Subcutaneous adipose tissue (tissue), 4 donors: ENCODE measurements at places on chromosomes 12 and 14. TPM values are rescaled to one million over a fixed set of nuclear protein-coding genes. Genes with fewer than 3 reads are reported as not detected.

IKZF4 gene
- total RNA-seq: 16.6 TPM

KRT75 gene
- not detected for total RNA-seq

ETFBKMT gene
- 1.9 TPM for total RNA-seq

COX8C gene
- not detected for total RNA-seq

MIA2 gene
- total RNA-seq: 17.6 TPM

OR11H12 gene
- total RNA-seq: not detected

ZFYVE21 gene
- total RNA-seq: 175 TPM

CCDC38 gene
- not detected for total RNA-seq
